NCI-H460 (cell line): ENCODE measurements at places on chromosomes 4 and X.

DNA sequence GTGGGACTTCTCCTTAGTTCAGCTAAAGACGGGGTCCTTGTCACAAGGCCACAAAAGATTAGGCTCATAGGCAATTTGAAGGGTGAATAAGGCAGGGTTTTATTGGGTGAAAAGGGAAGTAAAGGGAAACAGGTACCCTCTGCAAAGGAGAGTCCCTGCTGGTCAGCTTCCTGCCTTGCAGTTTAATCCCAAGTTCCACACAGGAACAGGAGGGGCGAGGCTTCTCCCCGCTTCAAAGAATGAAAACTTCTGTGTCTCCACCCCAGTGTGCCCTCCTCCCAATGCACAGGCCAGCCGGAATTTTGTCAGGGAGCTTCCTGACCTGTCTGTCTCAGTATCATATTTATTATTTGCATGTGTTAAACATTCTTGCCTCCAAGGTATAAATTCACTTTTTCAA lies 37.1 kb downstream of the ITM2A start:
- DNase-seq, result no peak

DNA sequence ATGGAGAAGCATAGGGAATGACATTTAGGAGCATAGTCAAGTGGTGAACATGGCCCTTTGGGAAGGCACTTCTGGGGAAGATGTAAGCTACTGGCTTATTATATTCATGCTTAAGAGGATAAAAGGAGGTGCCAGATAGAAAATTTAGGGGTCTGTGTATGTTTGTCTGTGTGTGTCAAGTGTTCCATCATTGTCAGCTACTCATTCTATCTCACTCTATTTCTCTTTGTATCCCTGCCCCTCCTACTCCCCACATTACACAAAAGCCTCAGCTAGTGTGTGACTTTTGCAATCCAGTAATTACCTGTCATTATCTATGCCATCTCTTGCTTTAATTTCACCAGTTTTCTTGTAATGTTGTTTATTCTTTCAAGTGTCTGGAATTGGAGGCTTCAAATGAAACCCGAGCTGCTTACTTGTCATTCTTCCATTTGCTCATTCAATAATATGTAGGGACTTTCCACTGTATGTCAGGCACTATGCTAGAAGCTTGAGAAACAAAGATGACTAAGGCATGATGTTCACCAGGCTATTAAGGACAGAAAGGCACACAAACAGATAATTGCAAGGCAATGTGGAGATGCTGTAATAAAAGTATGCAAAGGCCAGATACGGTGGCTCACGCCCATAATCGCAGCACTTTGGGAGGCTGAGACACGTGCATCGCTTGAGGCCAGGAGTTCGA lies 229.8 kb upstream of the TEX13C start:
- DNase-seq, result no peak

- DNase-seq, result no peak
Measured at GRCh38 chr4:48746608-48747362, 33.3 kb downstream of the FRYL start.

DNA sequence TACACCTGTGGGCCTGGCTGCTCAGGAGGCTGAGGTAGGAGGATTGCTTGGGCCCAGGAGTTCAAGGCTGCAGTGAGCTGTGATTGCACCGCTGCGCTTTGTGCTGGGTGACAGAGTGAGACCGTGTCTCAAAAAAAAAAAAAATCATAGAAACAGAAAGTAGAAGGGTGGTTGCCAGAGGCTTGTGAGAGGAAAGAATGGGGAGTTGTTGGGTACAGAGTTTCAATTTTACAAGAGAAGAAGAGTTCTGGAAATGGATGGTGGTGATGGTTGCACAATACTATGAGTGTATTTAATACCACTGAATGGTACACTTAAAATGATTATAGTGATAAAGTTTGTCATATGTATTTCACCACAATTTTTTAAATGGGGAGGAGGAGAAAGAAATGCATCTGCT lies 10.2 kb upstream of the GLOD5 start:
- no peak for DNase-seq

- peak; percentile 19 for DNase-seq
Measured at GRCh38 chr4:72505314-72505744, 63.7 kb downstream of the ADAMTS3 start.

DNA sequence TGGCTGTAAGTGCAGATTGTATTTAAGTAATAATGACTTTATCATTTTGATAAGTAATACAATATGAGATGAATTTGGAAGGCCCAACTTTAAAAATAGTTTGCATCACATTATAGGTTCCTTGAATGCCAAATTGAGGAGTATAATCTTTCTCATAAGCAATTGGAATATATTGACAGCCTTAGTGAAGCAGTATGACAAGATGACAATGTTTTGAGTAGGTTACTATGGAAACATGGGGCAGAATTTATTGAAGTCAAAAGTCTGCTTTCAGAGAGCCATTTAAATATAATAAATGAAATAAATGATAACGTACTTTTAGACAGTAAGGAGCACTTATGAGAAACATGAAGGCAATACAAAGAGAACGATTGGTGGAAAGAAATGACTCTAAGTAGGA lies 776.4 kb downstream of the TECRL start:
- no peak for DNase-seq
